Left colon (tissue), 2 donors: ENCODE measurements at places on chromosomes 2 and 18.

DNA sequence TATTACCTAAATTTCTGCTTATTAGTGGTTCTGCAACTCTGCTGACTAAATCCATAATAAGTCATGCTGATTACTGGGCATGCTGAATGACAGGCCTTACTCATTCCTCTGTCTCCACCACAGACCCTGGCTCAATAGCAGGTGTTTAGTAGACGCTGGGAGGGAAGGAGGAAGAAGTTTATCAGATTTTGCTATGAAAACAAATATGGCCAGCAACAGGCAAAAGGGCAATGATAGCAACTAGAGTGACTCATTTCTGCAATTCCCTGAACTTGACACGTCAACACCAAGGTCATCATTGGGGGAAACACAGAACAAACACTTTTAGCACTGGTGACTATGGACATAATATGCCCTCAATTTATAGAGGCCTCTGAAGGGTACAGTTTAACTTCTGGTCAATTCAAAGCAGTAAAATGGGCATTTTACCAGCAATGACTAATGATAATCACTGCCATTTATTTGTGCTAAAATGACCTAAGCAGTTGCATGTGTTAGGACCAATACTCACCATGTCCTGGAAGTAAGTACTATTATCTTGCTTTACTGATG, 35.2 kb downstream of the TMEM163 start:
- DNase-seq: no peak

- DNase-seq: no peak
These were observed 101.7 kb upstream of the ZSWIM2 start for GRCh38 chr2:186950694-186951093.

- DNase-seq: no peak
These were observed 178.5 kb downstream of the ERBB4 start for GRCh38 chr2:212360068-212360460.

DNA sequence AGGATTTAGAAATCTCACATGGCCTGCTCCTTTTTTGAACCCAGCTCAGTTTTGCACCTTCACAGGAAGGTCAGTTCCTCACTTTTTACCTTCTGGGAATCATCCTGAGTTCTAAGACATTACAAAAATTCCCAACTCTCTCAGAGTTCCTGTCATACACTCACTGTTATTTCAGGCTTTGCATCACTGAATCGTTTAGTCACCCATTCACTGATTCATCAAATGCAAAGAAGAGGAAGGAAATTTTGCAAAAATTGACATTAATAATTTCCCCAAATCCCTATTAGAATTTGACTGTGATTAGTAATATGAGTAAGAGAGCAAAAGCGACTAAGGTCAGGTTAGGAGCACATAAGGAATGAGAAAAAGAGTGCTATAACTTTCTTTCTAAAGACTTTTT, 197.5 kb downstream of the PDE1A start:
- DNase-seq: no peak

DNA sequence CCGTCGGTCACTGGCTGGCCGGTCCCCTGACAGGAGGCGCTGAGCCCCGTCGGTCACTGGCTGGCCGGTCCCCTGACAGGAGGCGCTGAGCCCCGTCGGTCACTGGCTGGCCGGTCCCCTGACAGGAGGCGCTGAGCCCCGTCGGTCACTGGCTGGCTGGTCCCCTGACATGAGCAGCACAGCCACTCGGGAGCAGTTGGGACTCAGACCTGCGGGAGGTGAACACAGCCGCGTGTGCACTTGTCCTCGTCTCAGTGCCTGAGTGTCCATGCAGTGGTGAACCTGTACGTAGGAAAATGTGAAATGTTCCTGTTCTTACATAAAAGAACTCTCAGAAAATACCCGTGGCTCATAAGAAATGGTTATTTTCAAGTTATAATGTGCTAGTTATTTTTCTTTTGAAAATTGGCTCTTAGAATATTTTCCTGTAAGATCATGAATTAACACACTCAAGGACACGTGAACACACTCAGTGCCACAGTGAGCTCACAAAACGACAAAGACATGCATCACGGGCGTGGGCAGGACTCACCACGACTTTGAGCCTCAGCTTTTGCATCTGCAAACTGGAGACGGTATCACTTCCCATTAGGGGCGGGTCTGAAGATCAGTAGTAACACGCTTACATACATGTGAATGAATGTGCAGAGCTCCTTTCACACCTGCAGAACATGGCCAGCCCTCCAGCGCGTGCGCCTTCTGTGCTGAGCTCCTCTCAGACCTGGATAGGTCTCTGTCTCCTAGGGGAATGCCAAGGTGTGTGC, 21.1 kb upstream of the NFATC1 start:
- no peak for DNase-seq

GRCh38 chr18:41681138-41681880, 273.7 kb upstream of the PIK3C3 start:
- DNase-seq: no peak

- DNase-seq: no peak
These were observed 14.9 kb upstream of the ECEL1 start for GRCh38 chr2:232502511-232502910.

DNA sequence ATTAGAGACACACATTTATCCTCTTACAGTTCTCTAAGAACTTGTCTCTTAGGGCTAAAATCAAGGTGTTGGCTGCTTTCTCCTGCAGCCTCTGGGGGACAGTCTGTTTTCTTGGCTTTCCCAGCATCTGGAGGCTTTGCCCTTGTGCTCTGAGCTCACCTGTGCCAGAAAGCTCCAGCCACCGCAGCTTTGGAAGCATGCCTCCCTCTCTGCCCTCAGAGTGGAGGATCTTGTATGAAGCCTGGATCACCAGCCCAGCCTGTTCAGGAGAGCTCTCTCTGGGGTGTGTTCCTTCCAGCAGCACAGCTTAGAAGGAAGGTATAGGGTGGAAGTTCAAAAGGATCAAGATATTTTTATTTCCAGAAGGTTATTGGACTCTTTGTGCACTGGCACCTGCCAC, 53.1 kb upstream of the TPO start:
- DNase-seq: no peak
